Stimulated activated CD8-positive, alpha-beta memory T cell treated with anti-CD3 and anti-CD28 coated beads, Interleukin-4, amount 100 ng/mL, for 1 hour (primary cell): ENCODE measurements at places on chromosomes 7 and 10.
A peak's percentile ranks its signal among the peaks of the same experiment; 100 is the strongest.

- no peak for DNase-seq
Observed at GRCh38 chr10:122864194-122864592, 15.2 kb downstream of the FAM24B start.

- DNase-seq, result no peak
Observed at GRCh38 chr7:110131344-110131743, 959.6 kb upstream of the LRRN3 start.

DNA sequence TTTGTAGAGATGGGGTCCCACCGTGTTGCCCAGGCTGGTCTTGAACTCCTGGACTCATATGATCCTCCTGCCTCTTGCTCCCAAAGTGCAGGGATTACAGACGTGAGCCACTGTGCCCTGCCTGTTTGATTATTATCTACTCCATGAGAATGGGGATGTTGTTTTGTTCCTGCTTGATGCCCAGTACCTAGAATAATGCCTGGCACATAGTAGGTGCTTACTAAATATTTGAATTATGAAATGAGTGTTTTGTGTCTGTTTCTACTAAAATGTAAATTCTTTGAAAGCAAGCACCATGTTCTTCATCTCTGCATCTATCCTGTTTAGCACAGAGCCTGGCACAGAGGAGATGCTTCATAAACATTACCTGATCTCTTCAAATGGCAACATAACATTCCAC is 40.9 kb downstream of the ZNF783 start:
- no peak for DNase-seq

- peak; percentile 57 for DNase-seq
Observed at GRCh38 chr10:91409869-91410637, at the start of gene HECTD2. TSS of gene HECTD2 (plus strand) at chr10:91410344. CDS start at chr10:91410439, 95 bp downstream.

- DNase-seq, result no peak
Observed at GRCh38 chr7:65962033-65962432, 20.0 kb downstream of the GUSB start.

DNA sequence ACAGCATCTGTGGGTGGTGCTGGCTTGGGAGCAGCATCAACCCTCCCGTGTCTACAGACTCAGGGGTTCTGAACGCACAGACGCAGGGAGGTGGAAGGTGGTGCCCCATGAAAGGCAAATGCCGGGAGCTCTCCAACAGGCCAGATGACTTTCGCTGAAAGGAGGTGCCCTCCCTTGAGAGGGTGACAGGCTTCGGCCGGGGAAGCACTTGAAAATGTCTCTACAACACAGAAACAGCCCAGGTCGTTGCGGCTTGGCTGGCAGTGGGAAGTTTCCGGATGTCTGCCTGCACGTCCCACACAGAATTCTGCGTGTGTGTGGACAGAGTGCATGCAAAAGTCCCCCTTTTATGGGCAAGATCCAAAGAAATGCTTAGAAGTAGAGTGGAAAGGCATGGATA is 239.6 kb downstream of the SKAP2 start:
- DNase-seq, result no peak

GRCh38 chr10:117533507-117534281 is 8.9 kb upstream of the EMX2 start:
- DNase-seq, result no peak

DNA sequence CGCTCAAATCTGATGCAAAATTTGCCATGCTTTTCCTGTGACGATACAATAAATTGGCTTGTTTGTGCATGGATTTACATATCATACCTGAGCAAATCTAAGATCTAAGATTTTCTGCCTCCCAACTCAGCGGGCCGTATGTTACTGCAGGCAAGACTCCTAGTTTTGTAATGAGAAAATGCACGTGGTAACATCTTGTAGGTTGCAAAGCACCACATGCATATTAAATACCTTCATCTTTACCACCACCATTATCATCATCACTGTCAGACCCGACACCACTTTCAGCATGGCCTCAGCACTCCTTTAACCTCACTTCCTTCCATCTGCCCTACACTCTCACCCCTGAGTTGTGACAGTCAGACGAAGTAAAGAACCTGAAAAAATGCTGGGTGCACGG is 202.2 kb downstream of the FRMD4A start:
- no peak for DNase-seq

GRCh38 chr7:2629746-2630681 is 1.8 kb upstream of the TTYH3 start:
- DNase-seq, result no peak

- no peak for DNase-seq
Observed at GRCh38 chr10:17782921-17783665, 26.1 kb upstream of the MRC1 start.

DNA sequence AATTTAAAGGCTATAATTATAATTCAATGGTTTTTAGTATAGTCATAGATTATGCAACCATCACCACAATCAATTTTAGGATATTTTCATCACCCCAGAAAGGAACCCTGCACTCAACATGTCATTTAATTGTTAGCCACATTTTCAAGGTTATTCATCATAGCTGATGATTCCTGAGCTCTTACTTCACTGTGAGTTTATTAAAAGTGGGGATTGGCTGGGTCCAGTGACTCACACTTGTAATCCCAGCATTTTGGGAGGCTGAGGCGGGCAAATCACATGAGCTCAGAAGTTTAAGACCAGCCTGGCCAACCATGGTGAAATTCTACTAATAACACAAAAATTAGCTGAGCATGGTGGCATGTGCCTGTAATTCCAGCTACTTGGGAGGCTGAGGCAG is 787 bp downstream of the CCL26 start:
- no peak for DNase-seq

GRCh38 chr10:90583416-90583815 is 274.4 kb downstream of the HTR7 start:
- DNase-seq, result no peak

DNA sequence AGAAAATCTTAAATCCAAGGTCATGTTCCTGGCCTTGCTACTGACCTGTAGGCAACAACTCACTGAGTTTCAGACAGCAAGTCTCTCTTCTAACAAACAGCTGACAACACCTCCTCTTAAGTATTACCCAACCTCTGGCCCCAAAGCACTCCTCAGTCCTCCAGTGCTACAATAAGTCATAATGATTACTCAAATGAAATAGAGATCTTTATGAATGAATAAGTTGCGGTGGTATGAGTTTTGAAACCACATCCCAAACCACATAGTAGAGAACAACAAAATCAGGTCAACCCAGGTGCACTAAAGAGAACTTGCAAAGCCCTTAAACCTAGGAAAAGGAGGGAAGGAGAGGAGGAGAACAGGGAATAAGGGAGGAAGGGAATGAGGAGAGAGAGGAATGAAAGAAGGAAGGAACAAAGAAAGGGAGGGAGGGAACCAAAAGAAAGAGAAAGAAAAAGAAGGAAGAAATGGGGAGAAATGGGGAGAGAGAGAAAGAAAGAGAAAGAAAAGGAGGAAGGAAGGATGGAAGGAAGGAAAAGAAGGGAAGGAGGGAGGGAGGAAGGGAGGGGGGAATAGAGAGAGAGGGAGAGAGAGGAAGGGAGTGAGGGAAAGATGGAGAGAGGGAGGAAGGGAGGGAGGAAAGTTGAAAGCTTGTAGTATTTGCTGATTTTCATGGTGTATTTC is 142.8 kb upstream of the CALCR start:
- DNase-seq, result no peak

GRCh38 chr7:94559972-94560371 is 50.4 kb downstream of the CASD1 start:
- no peak for DNase-seq

DNA sequence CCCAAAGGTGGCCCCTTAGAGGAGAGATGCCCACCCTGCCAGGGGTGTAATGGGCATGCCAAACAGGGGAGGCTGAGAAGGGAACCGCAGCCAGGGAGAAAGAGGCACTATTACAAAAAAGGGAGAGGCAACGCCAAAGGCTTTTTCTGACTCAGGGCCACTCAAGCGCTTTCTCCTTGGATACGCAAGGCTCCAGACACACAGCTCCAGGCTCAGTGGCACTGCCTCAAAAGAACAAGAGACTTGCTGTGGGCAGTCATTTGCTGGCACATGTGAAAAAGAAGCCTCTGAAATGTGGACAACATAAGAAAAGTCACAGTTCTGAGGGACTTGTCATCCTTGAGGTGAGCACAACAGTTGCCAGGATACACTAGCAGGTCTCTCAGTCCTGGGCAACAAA is 128.4 kb downstream of the DGKI start:
- DNase-seq, result no peak

GRCh38 chr10:27504808-27505460 is 830 bp downstream of the RAB18 start:
- no peak for DNase-seq

GRCh38 chr10:83917537-83918506 is 221.5 kb upstream of the GHITM start:
- no peak for DNase-seq

GRCh38 chr10:129707406-129708388 is 240.7 kb downstream of the MGMT start:
- DNase-seq, result no peak

DNA sequence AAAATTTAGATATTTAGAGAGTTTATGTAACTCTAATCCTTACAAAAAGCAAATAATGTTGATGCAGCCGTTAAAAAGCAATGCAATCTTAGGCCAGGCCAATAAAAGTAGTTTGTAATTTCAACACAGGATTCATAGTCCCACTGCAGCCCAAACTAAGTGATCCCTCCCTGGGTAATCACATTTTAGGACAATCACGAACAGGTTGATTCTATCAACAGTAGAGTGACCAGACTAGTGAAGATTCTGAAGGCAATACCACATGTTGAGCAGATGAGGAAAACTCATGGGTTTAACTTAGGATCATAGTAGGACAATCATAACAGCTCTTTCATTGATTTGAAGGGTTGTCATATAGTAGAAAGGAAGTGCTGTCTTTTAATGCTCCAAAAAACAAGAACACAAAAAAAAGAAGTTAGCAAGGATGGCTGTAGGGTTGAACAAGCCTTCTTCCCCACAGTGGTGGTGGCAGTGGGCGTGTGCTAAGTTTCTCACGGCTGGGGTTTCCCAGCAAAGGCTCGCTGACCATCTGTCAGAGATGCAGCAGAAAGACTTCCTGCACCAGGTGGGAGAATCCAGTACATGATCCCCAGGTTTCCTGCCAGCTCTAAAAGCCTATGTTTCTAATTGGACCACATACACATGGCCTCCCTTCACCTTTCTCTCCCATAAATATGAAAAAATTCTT is 212.2 kb downstream of the CHRM2 start:
- no peak for DNase-seq

DNA sequence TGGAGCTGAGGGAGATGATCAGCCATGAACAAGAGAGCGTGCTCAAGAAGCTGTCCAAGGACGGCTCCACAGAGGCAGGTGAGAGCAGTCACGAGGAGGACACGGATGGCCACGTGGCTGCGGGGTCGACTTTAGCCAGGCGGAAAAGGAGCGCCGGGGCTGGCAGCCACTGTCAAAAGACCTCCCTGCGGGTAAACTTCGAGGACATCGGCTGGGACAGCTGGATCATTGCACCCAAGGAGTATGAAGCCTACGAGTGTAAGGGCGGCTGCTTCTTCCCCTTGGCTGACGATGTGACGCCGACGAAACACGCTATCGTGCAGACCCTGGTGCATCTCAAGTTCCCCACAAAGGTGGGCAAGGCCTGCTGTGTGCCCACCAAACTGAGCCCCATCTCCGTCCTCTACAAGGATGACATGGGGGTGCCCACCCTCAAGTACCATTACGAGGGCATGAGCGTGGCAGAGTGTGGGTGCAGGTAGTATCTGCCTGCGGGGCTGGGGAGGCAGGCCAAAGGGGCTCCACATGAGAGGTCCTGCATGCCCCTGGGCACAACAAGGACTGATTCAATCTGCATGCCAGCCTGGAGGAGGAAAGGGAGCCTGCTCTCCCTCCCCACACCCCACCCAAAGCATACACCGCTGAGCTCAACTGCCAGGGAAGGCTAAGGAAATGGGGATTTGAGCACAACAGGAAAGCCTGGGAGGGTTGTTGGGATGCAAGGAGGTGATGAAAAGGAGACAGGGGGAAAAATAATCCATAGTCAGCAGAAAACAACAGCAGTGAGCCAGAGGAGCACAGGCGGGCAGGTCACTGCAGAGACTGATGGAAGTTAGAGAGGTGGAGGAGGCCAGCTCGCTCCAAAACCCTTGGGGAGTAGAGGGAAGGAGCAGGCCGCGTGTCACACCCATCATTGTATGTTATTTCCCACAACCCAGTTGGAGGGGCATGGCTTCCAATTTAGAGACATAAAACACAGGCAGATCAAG is 3.3 kb downstream of the GDF2 start:
- no peak for DNase-seq

- no peak for DNase-seq
Observed at GRCh38 chr10:116124777-116125176, 148.2 kb downstream of the GFRA1 start.

DNA sequence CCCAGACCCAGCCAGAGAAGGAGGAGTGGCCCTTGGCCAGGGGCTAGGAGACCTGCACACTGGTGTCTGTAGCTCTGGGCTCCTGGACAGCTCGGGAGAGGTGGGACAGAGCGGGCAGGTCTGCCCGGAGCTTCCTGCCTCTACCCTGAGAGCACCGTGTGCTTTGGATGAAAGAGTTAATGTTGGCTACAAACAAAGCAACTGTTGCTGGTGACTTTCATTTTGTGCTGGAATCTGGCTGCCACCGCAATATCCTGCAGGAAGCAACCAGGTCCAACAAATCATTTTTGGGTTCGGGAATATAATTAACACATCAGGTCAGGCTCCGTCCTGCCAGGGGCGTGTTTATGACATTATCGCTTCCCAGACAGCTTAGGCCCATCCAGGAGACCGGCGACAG is 441.8 kb upstream of the MKI67 start:
- no peak for DNase-seq

GRCh38 chr7:40680657-40681056 is 545.9 kb downstream of the SUGCT start:
- no peak for DNase-seq

DNA sequence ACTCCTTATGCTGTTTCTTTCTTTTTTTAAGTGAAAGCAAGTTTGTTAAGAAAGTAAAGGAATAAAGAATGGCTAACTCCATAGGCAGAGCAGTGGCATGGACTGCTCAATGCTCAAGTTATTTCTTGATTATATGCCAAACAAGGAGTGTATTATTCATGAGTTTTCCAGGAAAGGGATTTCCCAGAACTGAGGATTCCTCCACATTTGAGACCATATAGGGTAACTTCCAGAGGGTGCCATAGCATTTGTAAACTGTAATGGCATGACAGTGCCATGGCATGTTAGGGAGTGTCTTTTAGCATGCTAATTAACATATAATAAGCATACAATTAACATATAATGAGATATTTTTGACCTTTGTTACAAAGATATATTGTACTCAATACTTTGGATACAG is 1034.5 kb upstream of the PHF14 start:
- no peak for DNase-seq

DNA sequence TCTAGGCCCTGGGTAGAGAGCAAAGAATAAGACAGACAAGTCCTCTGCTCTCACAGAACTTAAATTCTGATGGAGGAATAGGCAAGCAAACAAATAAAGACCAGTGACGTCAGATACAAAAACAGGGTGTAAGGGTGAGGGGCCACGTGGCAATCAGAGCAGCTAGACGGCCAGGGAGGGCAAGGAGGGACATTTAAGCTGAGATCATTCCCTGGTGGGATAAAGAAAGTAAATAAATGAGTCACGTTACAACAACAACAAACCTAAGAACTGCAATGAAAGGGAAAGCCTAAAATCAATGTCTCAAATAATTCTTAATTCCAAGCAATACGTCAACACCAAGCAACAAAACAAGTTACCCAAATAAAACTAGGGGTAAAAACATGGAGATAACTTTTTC is 21.8 kb downstream of the STN1 start:
- DNase-seq, result no peak

GRCh38 chr7:158943234-158943633 is 86.9 kb downstream of the DYNC2I1 start:
- DNase-seq, result no peak

GRCh38 chr10:130340816-130341215 is 204.6 kb downstream of the GLRX3 start:
- no peak for DNase-seq
